ENCODE measurements at places on chromosomes 7 and 10. TPM values are rescaled to one million over a fixed set of nuclear protein-coding genes. Genes with fewer than 3 reads are reported as not detected.

Gene HYAL4
- total RNA-seq, result 0.45 TPM

Gene PTF1A
- not detected for total RNA-seq

Gene C10orf90
- total RNA-seq, result 0.17 TPM

Gene CYP2C8
- not detected for total RNA-seq

Gene RBP4
- not detected for total RNA-seq

Gene VAX1
- not detected for total RNA-seq

Gene C10orf95
- 2.0 TPM for total RNA-seq

DNA sequence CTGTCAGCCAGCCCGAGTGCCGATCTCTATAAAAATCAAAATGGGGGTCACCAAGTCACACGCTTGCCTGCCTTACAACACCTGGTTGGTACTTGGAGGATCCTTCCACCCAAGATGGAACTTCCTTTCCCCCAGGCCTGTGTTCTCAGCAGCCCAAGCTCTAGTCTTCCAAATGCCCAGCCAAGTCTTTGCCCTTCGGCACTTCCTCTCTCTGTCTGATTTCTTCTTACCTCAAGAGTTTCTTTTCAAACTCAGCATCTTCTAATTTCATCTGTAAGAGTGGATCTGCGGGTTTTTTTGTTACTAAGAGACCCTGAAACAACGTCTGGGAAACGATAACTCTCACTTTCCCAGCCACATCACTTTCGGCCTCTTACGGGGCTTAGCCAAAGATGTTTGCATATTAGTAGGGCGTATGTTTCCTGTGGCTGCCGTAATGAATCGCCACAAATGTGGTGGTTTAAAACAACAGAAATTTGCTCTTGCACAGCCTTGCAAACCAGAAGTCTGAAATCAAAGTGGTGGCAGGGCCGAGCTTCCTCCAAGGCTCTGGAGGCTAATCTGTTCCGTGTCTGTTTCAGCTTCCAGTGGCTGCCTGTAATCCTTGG is 219.9 kb downstream of the TCF7L2 start:
- DNase-seq, result no peak

- no peak for DNase-seq
Observed at GRCh38 chr7:49635800-49636199, 137.6 kb upstream of the VWC2 start.

GRCh38 chr10:122507616-122508015 is 46.3 kb downstream of the HTRA1 start:
- no peak for DNase-seq

DNA sequence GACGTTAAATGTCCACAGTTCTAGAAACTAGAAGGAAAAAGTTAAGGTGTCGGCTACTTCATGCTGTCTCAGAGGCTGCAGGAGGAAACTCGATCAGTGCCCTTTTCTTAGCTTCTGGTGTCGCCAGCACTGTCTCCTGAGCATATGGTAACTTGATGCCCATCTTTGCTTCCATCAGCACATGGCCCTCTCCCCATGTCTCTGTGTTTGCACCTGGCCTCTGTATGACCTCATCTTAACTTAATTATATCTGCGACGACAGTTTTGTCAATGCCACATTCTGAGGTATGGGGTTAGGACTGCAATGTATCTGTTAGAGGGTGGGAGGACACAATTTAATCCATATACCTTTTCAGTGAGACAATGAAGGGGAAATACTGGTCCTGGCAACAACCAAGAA is 449.9 kb downstream of the POM121L12 start:
- no peak for DNase-seq

DNA sequence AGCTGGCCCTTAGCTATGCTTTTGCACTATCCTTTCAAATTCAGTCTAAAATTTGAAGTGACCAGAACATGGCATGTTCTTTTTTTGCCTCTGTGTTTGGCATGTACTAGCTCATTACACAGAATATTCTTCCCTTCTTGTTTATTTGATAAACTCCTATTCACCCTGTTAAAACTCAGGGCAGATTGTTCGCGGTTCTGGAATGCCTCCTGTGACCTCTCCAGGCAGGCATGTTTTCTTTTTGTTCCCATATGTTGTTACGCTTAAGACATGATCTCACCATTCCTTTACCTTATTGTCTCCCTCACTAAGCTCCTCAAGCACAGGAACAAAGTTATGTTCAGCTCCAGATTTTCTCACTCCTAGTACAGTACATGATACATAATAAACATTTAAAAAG is 181.7 kb downstream of the CCSER2 start:
- peak; percentile 32 for DNase-seq

DNA sequence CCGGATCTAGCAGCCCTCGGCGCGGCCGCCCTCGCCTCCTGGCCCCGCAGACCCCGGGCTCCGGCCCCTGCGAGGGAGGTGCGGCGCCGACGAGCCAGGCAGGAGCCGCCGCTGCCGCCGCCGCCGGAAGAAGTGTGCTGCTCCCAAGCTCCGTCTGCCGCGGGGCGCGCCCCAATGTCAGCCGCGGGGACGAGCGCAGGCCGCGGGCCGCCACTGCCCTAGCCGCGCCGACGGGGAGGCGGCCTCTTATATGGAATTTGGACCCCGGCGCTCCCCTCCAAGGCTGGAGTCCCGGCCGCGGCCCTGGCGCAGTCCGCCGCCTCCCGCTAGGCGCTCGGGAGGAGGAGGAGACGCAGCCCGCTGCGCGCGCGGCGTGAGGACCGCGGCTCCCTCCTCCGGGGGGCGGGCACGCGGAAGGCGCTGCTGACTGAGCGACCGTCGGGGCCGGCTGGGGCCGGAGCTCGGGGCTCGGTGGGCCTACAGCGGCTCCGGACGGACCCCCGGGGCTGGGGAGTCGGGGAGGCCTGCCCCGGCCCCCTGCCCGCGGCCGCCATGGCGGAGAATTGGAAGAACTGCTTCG is at the start of gene TRIM8:
TRIM8 (plus strand) TSS at position 414 of the 580 bp plus-strand sequence; CDS start at position 553, 139 bp downstream.
- peak; percentile 52 for DNase-seq

- no peak for DNase-seq
Observed at GRCh38 chr10:112531421-112531820, 84.4 kb downstream of the VTI1A start.

GRCh38 chr7:112453505-112454171 is 3.4 kb downstream of the IFRD1 start:
- DNase-seq, result peak; percentile 40

- DNase-seq, result peak; percentile 9
Observed at GRCh38 chr10:87054373-87055295, 34.5 kb downstream of the FAM25A start.

DNA sequence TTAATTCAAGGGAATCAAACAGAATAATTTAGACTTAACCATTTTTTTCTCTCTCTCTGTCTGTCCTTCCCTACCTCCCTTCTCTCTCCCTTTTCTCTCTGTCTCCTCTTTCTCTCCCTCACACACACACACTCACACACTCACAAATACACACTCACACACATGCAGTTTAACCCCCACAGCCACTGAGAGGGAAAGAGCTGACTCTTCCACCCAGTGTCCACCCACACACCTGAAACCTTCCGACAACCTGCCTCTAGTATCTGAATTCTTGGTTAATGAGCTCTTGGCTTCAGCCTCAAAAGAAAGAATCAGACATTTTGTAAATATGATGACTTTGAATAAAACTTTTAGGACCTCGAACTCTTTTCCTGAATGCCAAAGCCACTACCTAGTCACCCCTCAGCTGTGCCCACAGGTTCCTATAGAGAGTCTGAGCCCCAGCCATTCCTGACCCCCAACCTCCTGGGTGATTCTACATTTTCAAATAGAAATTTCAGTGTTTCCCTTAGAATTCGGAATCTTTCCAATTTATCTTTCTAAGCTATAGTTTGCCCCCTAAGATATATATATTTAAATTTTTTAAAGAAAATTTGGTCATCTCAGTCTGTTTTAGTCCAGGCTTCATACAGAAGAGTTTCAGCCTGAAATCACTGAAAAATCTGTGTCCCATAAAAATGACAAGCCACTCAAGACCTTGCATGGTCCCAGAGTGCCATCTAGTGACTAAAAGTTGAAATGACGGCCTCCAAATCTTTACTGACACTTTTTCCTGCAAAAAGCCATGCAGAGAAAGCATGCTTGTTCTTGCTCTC is 202.8 kb downstream of the IPMK start:
- DNase-seq, result peak; percentile 43

DNA sequence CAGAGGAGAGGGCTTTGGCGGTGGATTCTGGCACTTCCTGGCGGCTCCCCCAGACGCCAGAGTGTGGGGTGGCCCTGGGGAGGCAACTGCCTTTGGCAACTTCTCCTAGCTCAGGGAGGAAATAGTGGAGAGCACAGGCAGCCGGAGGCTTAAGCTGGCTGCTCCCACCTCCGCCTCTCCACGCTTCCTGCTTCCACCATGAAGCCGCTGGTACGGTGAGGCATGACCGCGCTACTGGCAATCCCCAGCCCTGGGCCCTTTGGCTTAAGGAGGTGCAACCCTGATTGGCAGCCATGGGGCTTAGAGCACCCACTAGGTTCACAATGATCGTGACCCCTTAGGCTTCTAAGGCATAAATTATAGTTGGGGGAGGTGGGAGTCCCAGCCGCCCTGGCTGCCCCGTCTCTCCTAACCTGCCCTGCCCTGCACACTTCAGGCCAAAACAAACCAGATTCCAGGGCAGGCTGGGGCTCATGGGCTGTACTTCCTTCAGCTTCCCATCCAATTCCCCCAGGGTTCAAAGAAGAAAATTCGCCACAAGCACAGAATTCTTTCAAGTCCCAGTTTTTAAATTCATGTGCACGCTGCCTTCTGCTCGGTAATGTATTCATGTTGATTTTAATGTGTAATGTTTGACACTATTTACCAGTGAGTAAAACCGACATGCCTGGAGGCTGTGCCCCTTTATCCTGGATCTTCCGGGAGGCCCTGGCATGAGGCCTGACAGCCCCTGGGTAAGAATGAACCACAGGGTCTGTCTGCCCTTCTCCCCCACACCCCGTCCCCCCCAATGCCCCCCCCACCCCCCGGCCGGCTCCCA is 90.7 kb upstream of the LRRC4 start:
- no peak for DNase-seq

- DNase-seq, result no peak
Observed at GRCh38 chr10:47079204-47079580, 168.0 kb downstream of the PTPN20 start.

DNA sequence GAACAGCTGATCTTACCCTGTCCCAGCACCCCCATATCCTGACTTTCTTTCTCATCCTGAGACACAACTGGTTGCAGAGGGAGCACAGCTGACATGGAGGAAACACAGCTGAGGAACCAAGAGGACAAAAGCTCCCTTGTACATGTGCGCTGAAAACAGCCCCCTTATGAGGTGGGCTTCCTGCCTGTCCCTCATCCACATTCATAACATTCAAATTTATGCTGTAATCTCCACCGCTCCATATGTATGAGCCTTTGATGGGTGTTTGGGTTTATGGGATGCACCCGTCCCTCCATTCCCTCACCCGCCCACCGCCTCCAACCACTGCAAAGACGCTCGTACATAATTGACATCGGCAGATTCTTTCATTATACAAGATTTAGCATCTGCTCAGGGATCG is 49.6 kb upstream of the BTRC start:
- DNase-seq, result no peak

DNA sequence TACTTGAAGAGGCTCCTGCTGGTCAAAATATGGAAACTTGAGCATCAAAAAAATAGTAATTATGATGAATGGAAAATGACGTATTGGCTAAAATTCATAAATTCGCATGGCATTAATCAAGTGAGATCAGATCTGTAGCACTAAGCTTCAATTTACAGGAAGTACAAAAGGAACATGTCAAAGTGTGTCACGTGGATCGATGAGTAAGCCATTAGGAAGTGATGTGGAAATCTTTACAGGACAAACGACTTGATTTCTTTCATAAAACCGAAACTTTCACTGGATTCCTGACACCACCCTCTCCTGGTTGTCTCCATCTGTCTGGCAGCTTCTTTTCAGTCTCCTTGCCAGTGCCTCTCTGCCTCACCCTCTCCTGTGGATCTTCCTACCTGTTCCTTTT is 25.8 kb downstream of the AKR1C8 start:
- DNase-seq, result peak; percentile 38

DNA sequence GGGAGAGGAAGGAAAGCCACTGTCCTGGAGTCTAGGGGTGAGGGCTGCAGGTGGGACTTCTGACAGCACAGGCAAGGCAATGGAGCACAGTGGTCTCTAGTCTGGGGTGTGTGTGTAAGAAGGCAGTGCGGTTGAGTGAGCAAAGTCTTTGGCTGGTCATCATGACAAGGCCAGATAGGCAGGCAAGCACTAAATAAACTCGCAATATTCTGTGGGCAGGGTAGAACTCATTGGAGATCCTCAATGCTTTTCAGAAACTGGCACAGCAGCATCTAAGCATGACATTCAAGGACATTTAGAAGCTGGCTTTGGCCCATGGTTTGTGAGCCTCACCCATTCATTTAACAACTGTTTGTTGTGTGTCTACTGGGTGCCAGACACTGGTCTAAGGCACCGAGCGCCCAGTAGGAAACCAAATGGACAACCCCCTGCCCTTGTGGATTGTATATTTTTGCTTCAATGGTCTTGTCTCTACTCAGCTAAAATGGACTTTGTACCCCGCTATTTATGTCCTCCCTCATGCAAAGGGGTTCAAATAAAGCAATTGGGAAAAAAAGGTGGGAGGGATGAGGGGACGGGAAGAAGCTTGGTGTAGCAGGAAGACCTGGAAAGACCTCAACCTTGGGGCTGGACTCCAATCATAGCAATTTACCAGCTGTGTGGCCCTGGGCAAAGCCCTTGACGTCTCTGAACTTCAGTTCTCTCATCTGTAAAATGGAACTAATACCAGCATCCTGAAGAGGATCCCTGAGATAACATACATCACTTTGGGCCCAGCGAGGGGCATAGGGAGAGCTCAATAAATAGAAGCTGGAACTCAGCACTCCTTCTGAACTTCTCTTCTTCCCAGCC is 116.0 kb downstream of the NEURL1 start:
- no peak for DNase-seq

DNA sequence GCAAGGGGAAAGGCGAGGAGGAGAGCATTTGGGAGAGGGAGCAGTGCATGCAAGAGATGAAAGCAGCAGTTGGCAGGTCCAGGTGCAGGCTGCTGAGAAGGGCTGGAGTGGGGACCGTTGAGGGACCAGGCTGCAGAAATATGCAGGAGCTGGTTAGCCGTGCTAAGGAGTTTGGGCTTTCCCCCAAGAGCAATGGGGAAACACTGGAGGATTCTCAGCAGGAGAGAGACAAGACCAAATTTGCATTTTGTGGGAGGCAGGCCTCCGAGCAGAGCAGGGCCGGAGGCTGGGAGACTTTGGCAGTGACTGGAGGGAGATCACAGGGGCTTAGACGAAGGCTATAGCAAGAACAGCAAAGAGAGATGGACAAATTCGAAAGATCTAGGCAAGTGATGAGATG is 11.8 kb downstream of the BTBD16 start:
- DNase-seq, result no peak

DNA sequence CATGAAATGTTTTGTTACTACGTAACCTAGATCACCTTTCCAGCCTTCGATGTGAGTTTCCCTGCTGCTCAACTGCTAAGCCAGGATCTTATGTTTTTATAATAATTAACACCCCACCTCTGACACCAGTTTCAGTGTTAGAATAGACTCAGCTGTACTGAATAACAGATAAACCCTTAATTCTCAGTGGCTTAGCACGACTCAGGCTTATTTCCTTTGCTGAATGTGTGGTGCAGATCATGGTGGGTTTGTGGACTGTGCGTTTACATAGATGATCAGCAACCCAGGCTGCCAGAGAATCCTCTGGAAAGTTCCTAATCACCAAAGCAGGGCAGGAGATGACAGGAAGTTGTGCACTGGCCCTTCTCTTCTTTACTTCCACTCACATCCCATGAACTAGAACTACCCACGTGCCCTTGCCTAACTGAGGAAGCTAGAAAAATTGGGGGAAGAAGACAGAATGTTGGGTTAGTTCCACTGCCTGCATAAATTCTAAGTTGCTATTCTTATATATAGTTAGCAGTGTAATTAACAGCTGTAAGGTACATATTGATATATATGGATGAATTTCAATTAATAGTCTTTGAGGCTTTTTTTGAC is 111.8 kb downstream of the MAPK8 start:
- DNase-seq, result no peak

Measured in mammary epithelial cell (primary cell).